ENCODE measurements at places on chromosomes 2 and 18.

- DNase-seq = no peak
Observed at GRCh38 chr18:24027156-24027827, 12.7 kb downstream of the TTC39C start.

GRCh38 chr2:199946196-199946595 is 9.1 kb downstream of the TYW5 start:
- DNase-seq = no peak

DNA sequence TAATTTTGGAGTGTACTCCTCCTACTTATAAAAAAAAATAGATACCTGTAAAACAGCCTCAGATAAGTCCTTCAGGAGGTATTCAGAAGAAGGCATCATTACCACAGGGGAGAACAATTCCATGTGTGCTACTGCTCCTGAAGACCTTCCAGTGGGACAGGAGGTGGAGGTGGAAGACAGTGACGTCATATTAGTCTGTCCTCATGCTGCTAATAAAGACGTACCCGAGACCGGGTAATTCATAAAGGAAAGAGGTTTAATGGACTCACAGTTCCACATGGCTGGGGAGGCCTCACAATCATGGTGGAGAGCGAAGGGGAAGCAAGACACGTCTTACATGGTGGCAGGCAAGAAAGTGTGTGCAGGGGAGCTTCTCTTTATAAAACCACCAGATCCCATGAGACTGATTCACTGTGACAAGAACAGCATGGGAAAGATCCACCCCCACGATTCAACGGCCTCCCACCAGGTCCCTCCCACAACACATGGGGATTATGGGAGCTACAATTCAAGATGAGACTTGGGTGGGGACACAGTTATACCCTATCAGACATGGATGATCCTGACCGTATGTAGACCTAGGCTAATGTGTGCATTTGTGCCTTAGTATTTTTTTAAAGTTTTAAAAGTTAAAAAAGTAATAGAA is 98.4 kb downstream of the NDUFA10 start:
- DNase-seq = no peak

- no peak for DNase-seq
Observed at GRCh38 chr2:1593371-1594122, 150.8 kb downstream of the PXDN start.

GRCh38 chr2:213229814-213230213 is 54.5 kb upstream of the SPAG16 start:
- no peak for DNase-seq

- no peak for DNase-seq
Observed at GRCh38 chr2:142307616-142308115, 176.8 kb upstream of the LRP1B start.

- no peak for DNase-seq
Observed at GRCh38 chr2:160401895-160402294, 91.7 kb downstream of the RBMS1 start.

DNA sequence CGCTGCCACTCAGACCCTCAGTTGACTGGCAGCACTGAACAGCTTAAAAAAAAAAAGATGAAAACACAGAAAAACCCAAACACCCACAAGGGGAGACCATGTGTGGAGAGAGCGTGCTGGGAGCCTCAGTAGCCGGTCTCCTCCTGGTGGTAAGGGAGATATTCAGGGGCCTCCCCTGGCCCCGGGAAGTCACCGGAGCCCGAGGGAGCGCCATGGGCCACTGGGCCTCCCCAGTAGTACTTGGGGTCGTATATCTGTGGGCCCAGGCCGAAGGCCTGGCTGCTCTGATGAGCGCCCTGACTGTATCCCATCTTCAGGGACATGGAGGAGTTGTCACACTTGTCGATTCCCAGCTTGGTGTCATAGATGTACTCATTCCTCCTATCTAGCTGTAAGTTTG is 145.7 kb upstream of the TEKT4 start:
- DNase-seq = no peak

DNA sequence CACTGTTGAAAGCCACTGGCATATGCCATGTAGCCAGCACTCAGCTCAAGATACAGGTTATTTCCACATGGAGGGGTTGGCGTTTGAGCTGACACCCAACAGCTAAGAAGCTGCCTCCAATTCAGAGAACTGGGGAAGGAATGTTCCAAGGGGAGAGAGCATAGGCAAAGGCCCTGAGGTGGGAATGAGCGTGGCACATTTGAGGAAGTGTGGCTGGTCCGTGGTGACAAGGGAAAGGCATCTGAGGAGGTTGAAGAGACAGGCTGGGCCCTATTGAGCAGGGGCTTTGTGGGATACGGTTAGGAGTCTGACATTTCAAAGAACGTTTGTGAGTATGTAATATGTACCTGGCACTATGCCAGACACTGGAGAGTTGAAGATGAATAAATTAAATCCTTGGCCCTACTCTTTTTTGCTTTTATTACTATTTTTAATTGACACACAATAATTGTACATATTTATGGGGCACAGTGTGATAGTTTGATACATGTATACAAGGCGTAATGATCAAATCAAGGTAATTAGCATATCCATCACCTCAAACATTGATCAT is 27.6 kb upstream of the TMBIM1 start:
- DNase-seq = no peak

DNA sequence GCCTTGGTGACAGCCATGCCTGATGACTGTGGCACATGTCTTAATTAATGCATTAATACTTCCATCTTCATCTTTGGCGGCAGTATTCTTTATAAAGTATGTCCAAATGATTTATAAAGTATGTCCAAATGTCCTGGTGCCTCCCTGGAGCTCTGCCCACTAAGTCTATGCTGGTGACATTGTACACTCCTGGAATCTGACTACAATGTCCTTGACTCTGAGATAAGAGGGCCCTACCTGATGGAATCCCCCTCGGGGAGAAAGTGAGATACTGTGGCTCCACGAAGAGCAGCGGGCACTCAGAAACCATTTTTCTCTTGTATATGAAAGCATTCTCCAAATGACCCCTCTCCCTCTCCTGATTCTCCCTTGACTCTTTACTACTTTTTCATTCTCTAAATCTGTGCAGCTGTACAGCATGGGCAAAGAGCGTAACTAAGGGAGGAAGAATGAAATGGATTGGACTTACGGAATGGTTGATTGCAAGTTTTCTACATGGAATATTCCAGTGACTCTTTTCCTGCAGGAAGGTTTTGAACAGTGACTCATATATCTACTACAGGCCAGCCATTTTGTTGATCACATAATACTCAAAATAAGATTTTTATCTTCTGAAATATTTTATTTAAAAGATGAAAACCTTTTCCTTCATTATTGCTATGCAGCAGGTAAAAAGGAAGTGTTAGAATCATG is 17.3 kb downstream of the RAB12 start:
- no peak for DNase-seq

DNA sequence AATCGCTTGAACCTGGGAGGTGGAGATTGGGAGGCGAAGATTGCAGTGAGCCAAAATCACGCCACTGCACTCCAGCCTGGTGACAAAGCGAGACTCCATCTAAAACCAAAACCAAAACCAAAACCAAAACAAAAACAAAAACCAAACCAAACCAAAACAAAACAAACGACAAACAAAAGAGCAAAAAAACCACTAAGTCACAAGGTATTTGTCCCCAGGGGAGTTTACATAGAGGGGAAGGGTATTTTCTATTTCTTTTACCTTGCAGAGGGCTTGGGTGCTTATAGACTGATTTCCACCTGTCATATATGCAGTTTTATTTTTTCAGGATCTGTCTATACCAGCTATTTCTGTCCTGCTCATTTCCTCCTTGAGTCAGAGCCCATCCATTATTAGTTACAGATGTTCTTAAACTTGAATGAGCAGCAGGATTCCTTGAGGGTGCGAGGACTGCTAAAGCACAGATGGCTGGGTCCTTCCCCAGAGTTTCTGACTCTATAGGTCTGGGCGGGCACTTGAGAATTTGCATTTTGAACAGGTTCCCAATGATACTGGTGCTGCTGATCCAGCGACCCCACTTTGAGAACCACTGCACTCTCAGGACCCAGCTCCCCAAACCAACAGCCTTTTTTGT is 102.2 kb upstream of the UXS1 start:
- DNase-seq = no peak

- DNase-seq = no peak
Observed at GRCh38 chr2:68156419-68156818, 1.3 kb upstream of the PNO1 start.

DNA sequence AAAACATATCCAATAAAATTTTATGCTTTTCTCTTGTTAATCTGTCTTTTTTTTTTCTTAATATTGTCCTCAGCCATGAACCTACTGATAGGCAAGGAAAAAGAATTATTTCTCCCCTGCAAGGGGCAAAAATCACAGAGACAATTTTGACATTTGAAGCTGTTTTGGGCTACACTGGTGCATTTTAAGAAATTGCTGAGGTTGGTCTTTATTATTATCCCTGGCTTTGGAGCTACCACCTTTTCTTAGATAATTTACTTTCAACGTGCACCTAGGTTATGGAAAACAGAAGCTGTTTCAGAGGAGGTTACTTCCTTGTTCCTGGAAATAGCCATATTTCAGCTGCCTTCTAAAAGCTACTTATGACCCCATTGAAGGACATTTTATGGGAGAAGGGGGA is 195.5 kb upstream of the KYNU start:
- DNase-seq = no peak

DNA sequence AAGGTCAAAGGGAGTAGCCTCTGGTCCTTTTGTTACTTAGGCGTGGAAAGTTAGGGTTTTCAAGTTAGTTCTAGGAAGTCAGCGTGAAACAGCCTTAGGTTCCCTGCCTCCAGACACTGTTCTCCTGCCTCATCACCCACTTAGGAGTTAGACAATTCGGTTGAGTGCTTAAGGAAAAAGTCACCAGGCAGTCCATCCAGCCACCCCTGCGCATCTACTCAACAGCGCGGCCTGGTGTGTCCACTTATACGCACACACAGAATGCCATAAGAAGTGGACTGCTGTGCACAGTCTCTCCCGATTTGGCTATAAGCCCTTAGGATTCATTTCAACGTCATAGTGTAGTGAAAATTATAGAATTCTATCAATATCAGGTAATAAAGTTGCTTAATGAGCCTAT is 470.8 kb upstream of the TNP1 start:
- DNase-seq = no peak

DNA sequence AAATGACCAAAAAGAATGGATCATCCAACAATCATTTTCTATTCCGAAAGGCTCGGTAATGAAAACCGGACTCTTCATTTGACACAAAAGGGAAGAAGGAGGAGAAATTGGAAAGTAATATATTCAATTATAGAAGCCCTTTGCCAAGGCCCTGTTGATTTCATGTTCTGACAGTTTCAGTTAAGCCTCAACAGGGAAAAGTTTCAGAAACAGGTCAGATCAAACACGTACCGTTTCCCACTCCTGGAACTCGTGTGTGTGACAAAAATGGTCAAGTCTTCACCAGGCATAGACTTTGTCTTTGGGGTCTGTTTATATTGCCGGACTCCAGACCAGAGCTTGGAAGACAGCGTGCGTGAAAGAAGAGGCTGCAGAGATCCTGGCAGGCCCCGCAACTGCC is 101.3 kb upstream of the BCL2L11 start:
- no peak for DNase-seq

DNA sequence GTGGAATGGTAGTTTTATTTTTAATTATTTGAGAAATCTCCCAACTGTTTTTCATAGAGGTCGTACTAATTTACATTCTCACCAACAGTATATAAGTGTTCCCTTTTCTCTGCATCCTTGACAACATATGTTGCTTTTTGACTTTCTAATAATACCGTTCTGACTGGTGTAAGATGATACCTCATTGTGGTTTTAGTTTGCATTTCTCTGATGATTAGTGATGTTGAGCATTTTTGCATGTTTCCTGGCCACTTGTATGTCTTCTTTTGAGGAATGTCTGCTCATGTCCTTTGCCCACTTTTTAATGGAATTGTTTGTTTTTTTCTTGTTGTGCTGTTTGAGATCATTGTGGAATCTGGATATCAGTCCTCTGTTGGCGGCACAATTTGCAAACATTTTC is 242.5 kb downstream of the ZNF521 start:
- no peak for DNase-seq

DNA sequence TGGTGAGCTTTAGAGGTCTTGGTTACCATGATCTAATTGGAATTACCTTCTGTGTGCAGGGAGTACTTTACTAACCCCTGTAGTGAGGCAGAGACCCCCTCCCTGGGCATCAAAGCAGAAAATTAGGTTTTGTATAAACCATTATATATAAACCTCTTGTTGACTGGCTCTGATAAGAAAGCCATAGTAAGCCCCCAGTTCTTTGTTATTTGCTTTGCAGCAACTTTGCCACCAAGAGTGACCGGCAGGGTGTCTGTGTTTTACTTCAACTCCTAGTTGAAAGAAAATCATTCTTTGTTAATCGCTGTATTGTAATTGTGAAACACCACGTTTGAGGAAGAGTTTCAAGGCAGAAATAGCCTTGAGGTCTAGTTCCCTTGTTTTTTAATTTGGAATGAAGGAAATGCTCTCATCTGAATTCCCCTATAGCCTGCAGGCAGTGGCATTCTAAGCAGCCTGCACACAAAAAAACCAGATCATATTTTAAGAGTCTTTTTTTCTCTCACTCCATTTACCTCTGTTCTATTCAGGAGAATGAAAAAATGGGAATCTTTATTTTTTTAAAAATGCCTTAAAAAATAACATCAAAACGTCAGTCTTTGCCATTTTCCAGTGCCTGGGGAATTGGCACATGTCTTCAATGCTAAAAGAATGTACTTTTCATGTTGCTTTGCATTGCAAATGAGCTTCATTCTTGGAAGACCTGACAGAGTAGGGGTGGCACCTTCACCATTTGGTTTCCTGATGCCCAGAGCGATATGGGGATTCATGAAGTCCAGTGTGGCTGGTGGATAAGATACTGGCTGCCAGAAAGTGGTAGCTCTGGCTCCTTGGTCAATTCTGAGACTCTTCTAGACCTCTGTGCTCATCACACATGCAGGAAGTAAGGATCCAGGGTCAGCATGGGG is 338.1 kb downstream of the SLC4A3 start:
- no peak for DNase-seq

DNA sequence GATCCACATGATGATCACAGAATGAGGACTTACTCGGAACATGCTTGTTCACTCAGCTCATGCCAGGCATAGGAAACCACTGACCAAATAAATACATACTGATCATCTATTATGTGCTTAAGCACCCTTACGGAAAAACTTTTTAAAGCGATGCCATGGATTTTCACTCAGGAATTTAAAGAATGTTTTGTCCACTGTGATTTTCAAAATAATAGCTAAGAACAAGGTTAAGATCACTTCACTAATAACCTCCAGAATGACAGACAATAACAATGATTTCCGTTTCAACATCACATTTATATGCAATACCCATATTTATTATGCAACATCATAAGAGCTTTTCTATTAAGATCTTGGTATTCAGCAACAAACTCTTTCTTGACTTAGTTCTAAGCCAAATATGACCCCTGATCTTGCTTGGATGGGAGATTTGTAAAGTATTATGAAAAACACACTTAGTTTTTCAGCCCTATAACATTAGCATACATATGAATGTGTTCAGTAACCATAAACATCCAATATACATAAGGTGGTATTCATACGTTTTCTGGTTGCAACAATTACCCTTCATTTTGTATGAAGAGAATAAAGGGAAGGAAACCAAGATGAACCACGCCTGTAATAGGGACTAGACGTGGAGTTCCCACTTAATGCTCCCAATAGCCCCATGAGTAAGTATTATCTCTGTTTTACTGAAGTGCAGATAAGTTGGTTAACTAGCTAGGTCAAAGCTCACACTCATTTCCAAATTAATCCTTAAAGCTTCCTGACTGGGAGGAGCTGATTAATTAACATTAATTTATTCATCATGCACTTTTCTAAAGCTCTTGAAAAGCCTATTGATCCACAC is 1.9 kb downstream of the CD302 start:
- DNase-seq = no peak
